ENCODE measurements at places on chromosomes 1 and 21. TPM values are rescaled to one million over a fixed set of nuclear protein-coding genes. Genes with fewer than 3 reads are reported as not detected.

The MPL gene
- total RNA-seq = not detected

The G0S2 gene
- total RNA-seq = 23.9 TPM

The TFF1 gene
- total RNA-seq = not detected

The TRIM67 gene
- under 0.01 TPM for total RNA-seq

The HSD11B1 gene
- 16.5 TPM for total RNA-seq

The LRRN2 gene
- not detected for total RNA-seq

The DDX20 gene
- total RNA-seq = 20.5 TPM

The MYBPH gene
- total RNA-seq = 0.39 TPM

The PRRX1 gene
- 523 TPM for total RNA-seq
